ENCODE measurements at places on chromosomes 11 and 22. TPM values are rescaled to one million over a fixed set of nuclear protein-coding genes. Genes with fewer than 3 reads are reported as not detected.

- peaks cover 49% of the 10 kb centered on the region for H3K4me1 ChIP-seq
- DNase-seq: peak; percentile 50
- peak overlapping the region; percentile 50 for H3K27ac ChIP-seq
Measured at GRCh38 chr11:67996622-67997474, 7.0 kb downstream of the UNC93B1 start.

- H3K27ac ChIP-seq: no peak overlapping the region
- H3K27me3 ChIP-seq: peaks cover 18% of the 10 kb centered on the region
- DNase-seq: no peak
- H3K4me3 ChIP-seq: no peak overlapping the region
- no peaks in the 10 kb centered on the region for H3K36me3 ChIP-seq
Measured at GRCh38 chr11:19326499-19326898, 85.8 kb upstream of the E2F8 start.

DNA sequence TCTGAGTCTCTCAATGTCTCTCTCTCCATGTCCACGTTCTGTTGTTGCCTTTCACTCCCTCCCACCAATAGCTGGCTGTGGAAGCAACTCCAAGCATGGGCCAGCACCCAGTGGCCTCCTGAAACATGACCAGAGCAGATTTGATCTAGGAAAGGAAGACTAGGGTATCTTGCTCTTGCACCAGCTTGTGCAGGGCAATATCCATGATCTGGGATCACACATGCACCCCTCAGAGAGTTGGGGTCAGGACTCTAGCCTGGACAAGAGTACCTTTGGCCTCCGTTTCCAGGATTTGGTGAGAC, 34.5 kb upstream of the RIC3 start:
- DNase-seq: no peak
- H3K27me3 ChIP-seq: peaks cover 19% of the 10 kb centered on the region
- no peaks in the 10 kb centered on the region for H3K36me3 ChIP-seq
- no peaks in the 10 kb centered on the region for H3K4me1 ChIP-seq

GRCh38 chr11:133228471-133229329, 303.6 kb downstream of the OPCML start:
- H3K4me1 ChIP-seq: no peaks in the 10 kb centered on the region
- H3K27me3 ChIP-seq: no peaks in the 10 kb centered on the region
- H3K4me3 ChIP-seq: no peak overlapping the region
- no peak for DNase-seq
- no peak overlapping the region for H3K27ac ChIP-seq

FOXRED1 gene
- 46.5 TPM for total RNA-seq

ZP1 gene
- total RNA-seq: 0.34 TPM
